ENCODE measurements at places on chromosomes 3 and 15.

GRCh38 chr15:69810431-69811354 lies 287.0 kb downstream of the TLE3 start:
- no peak for DNase-seq

DNA sequence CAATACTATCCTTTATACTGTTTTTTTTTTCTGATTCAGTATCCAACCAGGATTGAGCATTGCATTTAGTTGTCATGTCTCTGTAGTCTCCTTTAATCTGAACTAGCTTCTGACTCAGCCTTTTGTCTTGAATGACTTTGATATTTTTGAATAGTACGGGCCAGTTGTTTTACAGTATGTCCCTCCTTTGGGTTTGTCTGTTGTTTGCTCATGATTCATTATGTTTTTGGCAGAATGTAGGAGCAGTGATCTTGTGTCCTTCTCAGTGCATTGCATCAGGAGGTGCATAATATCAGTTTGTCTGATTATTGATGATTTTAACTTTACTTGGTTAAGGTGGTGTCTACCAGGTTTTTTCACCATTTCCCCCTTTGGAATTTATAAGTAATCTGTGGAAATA lies 20.5 kb downstream of the EXOG start:
- DNase-seq, result no peak

- DNase-seq, result peak; percentile 47
These were observed 33.6 kb downstream of the CD200R1L start for GRCh38 chr3:112813016-112813415.

DNA sequence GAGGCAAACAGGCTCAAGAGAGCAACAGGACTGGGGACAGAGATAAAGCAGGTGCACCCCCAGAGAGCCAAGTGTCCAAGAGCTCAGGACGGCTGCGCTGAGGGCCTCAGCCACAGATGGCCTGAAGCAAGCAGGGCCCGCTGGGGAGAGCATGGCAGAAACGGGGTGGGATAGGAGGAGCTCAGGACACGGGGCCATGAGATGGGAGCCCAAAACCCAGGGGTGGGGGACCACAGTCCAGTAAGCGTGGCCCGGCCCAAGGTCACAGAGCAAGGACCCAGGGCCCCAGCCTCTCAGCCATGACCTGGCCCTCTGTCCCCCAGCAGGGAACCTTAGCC lies 9.5 kb downstream of the DUSP7 start:
- DNase-seq, result no peak

DNA sequence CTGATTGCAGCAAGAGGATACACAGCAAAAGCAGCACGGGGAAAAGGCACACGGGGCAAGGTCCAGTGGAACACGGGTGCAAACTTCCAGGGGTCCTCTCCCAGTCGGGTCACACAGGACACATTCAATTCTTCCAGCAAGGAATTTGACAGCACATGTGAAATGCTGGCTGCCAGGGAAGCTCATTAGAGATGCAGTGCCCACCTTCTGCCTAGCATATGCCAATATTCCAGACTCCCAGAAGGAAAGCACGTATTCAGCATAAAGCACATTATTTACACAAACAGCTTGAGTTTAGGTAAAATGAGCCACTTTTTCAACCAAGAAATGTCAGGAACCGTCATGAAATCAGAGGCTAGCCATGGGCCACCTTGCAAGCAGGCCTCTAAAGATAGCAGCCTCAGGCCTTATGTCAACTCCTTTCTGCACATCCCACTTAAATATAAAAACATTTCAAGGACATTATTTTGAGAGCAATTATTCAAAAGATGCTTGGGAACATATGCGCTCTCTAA lies 19.3 kb downstream of the MYO5C start:
- no peak for DNase-seq

DNA sequence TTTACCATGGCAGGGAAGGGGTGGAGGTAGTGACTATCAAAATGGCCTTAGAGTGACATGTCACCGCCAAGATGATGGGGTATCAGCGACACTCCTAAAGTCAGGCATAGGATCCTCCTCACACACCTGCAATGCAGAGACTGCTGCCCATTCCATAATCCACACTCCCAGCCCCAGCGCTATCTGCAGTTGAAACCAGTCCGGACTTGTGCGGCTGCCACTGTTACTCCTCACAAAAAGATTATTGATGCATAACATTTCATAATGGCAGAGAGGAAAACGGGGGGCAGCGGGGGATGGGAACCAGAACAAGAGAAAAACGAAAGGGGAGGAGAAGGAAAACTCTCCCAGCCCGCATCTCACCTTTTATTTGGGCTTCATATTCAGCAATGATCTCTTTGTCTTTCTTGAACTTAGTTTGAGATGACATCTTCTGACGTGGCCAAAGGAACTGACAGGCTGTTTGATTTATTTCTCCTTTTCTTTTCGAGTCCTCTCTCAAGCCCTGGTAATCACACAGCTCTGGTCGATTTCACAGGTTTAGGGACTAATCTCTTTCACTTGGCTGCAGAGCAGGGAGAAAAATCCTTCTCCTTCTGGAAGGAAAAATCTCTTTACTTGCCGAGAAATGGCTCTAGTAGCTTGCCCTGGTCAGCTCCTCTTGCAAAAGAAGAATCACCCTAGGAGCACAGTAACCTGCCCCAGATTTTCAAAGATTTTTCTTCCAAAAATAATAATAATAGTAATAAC lies 749 bp downstream of the SRGAP3 start:
- DNase-seq, result no peak

GRCh38 chr15:90202929-90203328 lies 1.8 kb downstream of the SEMA4B start:
- no peak for DNase-seq

GRCh38 chr3:99953596-99953995 lies 135.9 kb downstream of the CMSS1 start:
- DNase-seq, result no peak

GRCh38 chr3:3085782-3086181 lies 24.4 kb downstream of the IL5RA start:
- DNase-seq, result no peak

GRCh38 chr15:52180196-52180835 lies 10.9 kb downstream of the GNB5 start:
- no peak for DNase-seq

DNA sequence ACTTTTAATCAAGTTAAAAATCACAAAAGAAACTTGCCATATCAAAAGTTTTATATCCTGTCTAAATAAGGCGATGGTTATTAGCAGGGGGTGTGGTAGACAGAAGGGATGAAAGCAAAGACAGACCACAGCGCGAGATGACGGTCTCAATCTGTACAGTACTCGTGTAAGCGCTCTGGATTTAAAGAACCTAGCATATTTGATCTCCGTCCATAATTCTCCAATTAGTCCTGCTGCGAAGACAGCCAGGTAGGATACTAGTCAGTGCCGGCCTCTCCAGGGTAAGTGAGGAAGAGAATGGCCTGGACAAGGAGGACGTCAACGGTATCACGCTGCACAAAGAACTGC lies 701 bp downstream of the SGO1 start:
- DNase-seq, result no peak

DNA sequence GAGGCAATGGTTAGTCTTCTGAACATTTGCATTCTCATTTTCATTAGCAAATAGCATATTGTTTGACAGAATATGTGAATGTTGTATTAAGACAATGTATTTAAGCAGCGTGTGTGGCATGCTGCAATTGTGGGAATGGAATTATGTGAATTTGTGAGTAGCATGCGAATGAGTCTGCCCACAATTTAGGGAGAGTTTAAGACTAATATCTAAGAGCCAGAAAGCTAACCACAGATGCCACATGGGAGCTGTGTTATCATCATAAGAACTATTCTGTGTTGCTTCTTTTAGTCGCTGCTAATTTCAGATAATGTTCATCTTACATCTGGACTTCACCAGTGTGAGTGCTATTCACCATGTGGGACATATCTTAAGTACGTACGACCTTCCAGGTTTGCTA lies 494.5 kb downstream of the RBMS3 start:
- no peak for DNase-seq

- DNase-seq, result no peak
These were observed 544.7 kb downstream of the MECOM start for GRCh38 chr3:169118666-169119370.

DNA sequence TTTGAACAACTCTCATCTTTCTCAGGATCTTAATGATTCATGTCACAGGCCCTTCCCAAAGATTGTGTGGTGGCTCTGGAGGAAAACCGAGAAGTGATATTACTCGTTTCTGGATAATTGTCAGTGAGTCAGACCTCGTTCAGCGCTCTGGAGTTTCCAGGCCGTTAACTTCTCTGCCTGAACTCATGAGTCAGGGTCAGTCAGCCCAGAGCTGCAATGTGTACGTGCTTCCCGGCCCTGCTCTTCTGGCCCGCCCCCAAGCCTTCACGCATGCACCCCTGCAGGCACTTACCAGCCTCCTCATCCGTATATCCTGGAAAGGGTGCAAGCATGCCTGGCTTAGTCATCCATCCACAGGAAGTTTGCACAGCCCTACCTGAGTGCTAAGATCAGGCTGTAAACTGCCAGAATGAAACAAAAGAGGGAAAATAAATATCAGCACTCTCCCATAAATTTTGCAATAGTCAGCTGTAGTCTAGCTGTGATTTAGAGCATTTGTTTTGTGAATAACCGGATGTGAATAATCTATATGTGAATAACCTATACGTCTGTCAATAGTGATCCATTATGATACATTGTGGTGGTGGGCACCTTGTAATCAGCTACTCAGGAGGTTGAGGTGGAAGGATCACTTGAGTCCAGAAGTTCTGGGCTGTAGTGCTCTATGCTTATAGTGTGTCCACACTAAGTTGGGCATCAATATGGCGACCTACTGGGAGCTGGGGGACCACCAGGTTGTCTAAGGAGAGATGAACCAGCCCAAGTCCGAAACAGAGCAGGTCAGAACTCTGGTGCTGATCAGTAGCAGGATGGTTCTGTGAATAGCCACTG lies 35.3 kb upstream of the SEMA4B start:
- peak; percentile 78 for DNase-seq

- no peak for DNase-seq
These were observed 13.8 kb upstream of the FAM219B start for GRCh38 chr15:74920456-74920855.

DNA sequence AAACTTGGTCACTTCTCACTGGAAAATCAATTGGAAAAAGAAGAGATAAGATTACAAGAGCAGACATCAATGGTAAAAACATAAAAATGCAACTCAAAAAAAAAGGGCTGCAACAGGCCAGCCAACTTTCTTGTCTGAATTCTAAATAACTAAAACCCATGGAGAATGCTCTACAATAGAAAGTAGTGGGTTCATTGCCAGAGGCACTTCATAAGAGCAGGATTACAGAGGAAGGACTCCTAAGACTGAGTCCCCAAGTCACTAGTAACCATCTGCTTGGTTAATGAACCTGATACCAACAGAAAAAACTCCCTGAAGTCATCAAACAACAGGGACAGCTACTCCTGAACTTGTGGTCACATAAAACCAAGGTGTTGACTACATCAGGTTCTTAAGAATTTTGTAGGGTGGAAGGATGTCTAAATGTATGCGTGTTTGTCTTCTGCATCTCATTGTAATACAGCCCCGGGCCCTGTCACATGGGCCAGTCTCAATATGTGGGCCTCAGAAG lies 148.6 kb downstream of the IMPG2 start:
- DNase-seq, result no peak

DNA sequence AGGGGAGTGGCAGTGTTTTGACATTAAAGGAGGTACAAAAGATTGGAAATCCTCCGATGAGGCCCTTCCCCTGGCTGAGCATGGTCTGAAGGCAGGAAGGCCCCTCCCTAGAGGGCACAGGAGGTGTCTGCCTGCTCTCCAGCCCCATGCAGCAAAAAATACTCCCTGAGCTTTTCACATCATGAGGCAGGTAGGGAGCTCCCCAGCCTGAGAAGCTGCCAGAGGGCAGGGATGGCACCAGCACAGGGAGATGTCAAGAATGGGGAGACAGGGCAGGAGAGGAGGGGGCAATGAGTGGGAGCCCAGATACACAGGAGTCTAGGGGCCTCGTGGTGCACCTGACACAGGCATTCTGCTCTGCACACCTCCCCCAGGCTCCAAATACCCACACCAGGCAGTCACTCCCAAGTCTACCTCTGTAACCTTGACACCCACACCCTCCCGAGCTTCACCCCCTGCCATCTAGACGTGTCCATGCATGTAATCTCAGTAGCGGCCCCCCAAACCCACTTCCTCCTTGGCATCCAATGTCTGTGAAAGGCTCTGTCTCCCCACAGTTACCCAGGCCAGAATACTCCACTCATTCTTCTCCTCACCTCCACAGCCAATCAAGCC lies 22.9 kb downstream of the GRAMD2A start:
- no peak for DNase-seq

- DNase-seq, result no peak
These were observed 542.2 kb downstream of the FOXP1 start for GRCh38 chr3:71041371-71041770.

- DNase-seq, result no peak
These were observed 15.6 kb downstream of the SENP5 start for GRCh38 chr3:196883361-196883760.

GRCh38 chr3:125062904-125063618 lies 7.3 kb upstream of the HEG1 start:
- DNase-seq, result peak; percentile 69

GRCh38 chr15:64979252-64979710 lies 10.4 kb downstream of the SPG21 start:
- DNase-seq, result no peak

DNA sequence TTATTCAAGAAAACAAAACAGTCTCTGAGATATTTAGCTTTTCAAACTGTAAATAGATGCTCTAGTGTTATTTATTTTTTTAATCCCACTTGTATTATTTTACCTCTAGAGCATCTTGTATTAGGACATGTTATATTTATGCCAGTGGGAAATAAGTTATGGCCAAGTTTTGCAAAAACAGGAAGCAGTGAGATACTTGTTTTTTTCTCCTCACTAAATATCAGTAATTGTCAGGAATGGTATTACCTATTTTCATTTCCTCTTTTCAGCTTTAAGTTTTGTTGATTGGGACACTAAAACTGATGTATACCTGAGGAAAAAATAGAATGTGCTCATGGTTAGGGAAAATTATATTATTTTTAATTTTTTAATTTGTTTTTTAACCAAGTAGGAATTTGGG lies 8.6 kb upstream of the IL20RB start:
- DNase-seq, result no peak

DNA sequence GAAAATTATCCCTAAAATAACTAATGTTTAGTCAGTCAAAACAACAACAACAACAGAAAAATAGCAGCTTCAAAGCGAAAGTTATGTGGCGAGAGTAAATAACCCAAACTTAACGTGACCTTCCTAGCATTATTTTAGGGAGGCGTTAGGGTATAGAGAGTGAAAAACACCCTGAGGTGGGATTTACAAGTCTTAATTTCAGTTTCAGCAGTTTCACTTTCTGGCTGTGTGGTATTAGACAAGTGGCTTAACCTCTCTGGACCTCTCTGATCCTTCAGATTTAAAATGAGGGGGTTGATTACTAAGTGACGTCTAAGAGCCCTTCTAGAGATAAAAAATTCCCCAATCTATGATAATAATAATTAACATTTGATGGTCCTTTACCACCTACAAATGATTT lies 291.2 kb downstream of the ZBTB20 start:
- DNase-seq, result no peak

GRCh38 chr3:22364851-22365250 lies 613.8 kb upstream of the ZNF385D start:
- no peak for DNase-seq

Data from fibroblast of the conjunctiva (primary cell).